ENCODE measurements at places on chromosomes 3 and 15.

DNA sequence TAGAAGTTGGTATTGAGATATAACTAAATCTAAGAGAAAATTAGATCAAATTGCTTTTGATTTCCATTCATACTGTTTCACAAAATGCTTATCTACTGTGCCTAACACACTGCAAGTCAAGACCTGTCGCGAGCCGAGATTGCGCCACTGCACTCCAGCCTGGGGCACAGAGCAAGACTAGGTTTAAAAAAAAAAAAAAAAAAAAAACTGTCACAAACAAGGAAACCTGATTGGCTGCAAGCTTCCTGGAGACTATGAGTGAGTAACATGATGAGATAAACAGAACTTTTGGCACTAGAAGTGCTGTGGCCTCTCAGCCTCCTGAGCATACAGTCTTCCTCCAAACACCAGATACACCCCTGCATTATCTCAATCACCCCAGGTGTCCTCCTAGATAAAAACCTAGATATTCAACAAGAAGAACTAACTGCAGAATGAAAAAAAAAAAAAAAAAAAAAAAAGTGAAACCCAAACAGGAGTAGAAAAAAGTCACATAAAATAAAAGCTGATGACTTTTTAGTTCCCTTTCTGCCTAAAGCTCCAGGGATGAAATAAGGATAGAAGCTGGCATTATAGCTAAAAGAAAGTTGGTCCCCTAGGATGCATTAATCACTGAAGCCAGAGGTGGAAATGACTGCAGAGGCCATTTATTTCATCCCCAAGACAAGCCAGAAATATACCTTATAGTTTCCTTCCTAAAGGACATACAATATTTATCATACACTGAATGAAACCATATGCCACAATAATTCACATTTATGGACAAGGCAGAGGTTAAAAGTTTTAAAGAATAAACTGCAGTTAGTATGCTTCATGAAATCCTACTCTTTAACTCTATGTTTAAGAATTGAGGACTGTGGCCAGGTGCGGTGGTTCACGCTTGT lies 82.4 kb downstream of the P3H2 start:
- DNase-seq = no peak

GRCh38 chr15:99492275-99492674 lies 73.5 kb upstream of the MEF2A start:
- DNase-seq = no peak

GRCh38 chr3:194749631-194750490 lies 64.2 kb downstream of the FAM43A start:
- DNase-seq = no peak

DNA sequence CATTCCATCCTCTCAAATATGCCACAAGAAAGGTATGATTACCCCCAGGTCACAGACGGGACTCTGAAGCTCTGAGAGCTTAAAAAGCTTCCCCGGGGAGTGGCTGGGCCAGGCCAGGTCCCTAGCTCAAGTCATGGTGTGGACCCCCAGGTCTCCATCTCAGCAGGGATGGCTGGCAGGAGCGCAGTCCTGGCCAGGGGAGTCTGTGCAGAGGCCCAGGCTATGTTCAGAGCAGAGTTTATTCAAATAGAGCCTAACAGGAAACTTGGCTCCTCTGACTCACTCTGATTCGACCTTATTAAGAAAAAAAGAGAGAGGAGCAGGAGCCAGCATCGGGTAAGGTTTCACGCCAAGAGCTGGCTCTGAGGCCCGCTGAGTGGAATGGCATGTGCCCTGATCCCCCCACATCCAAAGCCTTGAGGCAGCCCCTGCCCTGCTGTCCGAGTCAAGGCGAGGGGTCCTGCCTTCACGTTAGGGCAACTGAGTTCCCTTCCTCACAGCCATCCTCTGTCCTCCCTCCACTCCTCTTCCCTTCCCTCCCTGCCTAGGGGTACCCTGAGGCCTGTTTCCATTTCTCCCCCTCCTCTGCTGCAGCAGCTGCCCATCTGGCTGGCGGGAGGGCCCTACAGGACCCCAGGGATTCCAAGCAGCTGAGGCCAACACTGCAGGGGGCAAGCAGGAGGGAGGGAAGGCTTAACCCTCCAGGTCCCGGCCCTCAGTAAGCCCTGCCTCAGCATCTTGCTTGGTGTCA lies 1.9 kb upstream of the LOXL1 start:
- DNase-seq = no peak

GRCh38 chr15:23506762-23507161 lies 58.7 kb upstream of the MKRN3 start:
- DNase-seq = no peak

DNA sequence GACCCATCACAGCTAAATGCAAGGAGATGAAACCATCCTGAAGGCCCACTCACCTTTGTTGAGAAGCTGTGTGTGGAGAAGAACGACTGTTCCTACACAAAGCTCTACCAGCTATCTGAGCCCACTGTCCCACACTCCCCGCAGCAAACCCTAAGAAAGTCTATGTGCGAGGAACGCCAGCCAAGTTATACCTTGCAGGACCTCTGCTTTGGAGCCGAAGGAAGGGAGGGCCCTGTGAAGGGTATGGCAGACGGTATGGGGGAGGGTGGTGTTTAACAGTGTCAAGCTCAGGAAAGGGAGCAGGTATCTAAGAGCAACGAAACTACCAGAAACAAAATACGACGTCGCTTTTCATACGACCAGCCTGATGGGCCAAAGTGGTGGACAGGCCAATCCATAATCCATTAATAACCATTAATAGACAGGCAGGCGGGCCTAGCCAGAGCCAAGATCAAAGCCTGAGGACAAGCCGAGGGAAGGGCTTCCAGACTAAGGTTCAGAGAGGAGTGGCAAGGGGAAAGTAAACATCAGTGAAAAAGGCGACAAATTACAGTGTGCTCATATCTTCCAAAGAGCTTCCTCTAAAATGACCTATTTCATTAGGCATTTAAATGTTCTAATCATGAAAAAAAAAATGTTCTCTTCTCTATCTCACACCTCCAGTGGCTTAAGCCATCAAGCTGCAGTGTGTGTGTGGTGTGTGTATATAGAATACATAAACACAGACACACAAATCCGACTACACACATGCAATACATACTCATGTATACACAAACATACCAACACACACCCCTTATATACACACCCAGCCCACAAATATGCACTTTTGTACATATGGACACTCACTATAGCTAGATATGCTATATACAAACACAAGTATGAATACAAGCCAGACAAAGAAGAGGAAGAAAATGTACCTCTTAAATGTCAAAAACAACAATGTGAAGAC lies 43.9 kb downstream of the PTPN23 start:
- no peak for DNase-seq

DNA sequence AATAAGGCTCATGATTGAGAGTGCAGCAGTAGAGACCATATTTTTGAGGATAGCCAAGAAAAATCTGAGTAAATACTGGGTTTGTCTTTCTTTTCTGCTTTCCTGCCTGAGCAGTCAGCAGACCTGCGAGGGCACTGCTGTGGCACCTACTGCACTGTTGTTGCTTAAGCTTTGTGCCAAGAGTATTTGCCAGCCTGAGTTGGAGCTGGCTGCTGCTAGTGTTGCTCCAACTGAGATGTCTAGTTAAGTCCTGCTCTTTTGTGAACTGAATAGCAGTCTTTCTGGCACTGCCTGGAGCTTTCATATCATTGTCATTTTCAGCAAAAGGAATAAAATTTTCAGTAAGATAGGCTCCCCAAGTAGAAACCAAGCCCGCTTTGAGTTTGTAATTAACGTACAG lies 214.5 kb upstream of the P2RY1 start:
- no peak for DNase-seq

DNA sequence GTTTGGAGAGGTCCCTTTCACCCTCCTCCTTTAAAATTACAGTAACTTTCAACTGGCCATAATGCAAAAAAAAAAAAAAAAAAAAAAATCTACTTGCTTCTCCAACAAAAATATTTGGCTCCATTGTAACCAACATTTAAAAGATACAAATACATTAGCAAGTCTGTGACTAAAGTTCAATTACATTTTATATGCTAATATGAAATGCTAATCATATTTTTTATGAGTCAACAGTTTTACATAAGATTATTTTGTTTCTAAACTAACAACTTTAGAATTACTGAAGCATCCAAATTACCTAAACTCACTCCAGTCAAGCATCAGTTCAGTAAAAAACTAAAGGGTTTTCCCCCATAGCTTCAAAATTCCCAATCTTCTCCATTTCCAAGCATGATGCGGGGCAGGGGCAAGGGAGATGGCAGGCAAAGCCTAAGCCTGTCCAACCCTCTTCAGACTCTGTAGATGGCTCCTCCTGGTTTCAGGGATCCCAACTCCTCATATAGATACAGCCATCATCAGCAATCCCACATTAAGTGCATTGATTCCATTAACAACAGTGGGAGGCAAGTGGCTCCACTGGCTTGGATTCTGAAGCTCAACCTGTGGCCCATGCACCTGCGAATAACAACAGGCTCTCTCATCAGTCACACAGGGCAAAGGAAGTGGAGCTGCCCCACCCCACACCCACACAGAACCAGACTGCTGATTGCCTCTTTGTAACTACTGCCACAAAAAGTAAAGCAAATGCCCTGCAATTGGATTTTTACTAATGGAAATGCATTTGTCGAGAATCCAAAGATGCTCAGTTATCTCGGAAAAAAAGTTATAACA lies 15.0 kb downstream of the SFMBT1 start:
- DNase-seq = no peak

GRCh38 chr15:85874236-85874635 lies 79.5 kb upstream of the KLHL25 start:
- no peak for DNase-seq

DNA sequence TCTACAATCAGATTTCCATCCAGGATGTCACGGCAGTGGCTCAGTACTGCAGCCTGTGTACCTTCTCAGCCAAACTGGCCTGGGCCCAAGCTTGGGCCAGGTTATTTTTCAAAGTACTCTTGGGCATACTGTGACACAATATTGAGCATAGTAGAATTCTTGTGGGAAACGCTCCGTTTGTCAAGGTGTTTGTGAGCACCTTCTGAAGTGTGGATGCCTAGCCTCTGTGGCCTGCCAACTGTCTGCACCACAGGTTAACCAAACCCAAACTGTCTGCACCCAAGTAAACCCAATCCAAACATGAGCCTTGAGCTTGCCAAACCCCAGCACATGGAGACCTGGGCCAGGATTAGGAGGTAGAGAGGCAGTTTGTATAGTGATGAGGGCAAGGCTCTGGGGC lies 25.4 kb downstream of the CTDSPL start:
- no peak for DNase-seq

DNA sequence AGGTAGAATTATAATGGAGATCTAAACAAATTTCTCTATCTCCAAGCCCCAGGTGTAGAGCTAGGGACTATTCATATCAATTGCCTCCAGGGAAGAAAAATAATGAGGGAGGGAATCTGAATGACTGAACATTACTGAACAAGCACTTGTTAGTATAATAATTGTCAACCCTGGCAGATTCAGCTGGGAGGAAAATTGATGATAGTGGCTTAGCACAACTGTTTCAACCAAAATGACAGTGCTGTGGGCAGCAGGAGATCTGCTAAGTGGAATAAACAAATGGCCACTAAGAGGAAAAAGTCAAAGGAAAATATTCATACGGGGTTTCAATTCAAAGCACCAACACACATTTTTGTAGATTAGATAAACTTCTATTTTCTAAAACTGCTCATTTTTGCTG lies 294.9 kb upstream of the ZNF385D start:
- DNase-seq = no peak

- DNase-seq = no peak
Observed at GRCh38 chr3:188380722-188381121, 226.8 kb downstream of the LPP start.

GRCh38 chr3:53740956-53741355 lies 105.3 kb downstream of the CHDH start:
- no peak for DNase-seq

DNA sequence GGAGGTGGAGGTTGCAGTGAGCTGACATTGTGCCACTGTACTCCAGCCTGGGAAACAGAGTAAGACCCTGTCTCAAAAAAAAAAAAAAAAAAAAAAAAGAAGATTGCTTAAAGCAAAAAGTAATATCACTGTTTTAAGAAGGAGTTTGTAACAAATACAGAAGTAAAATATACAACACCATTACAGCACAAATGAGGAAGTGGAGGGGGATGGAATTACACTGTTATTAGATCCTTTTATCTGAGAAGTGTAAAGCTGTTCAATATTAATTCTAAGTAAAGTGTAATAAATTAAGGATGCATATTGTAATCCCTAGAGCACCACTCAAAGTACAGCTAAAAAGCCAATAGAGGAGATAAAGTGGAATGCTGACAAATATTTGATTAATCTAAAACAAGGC lies 47.0 kb upstream of the SNRPA1 start:
- DNase-seq = no peak

DNA sequence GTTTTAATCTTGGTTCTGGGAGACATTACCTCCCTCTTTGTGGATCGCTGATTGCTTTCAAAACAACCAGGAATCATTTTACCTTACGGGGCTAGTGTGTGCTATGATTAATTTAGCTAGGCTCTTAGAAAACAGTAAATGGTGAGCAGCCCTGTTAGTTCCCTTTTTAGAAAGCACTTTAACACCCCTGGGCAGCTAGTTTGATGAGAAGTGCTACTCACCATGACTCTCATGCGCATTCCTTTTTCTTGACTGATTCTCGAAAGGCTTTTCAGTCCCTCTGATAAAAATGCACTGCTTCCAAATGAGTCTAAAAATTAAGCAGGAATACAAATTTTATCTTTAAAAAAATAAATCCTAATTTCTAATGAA lies 75.3 kb upstream of the LEKR1 start:
- no peak for DNase-seq

Data from stimulated activated CD4-positive, alpha-beta T cell treated with anti-CD3 and anti-CD28 coated beads, Interleukin-12 subunit alpha, Interleukin-12 subunit beta, amount 100 ng/mL, for 48 hours (primary cell).